ENCODE measurements at places on chromosomes 2 and 18.

GRCh38 chr2:95069465-95069864, 44.0 kb downstream of the MAL start:
- DNase-seq, result no peak

GRCh38 chr2:152106464-152106863, 7.6 kb upstream of the CACNB4 start:
- no peak for DNase-seq

DNA sequence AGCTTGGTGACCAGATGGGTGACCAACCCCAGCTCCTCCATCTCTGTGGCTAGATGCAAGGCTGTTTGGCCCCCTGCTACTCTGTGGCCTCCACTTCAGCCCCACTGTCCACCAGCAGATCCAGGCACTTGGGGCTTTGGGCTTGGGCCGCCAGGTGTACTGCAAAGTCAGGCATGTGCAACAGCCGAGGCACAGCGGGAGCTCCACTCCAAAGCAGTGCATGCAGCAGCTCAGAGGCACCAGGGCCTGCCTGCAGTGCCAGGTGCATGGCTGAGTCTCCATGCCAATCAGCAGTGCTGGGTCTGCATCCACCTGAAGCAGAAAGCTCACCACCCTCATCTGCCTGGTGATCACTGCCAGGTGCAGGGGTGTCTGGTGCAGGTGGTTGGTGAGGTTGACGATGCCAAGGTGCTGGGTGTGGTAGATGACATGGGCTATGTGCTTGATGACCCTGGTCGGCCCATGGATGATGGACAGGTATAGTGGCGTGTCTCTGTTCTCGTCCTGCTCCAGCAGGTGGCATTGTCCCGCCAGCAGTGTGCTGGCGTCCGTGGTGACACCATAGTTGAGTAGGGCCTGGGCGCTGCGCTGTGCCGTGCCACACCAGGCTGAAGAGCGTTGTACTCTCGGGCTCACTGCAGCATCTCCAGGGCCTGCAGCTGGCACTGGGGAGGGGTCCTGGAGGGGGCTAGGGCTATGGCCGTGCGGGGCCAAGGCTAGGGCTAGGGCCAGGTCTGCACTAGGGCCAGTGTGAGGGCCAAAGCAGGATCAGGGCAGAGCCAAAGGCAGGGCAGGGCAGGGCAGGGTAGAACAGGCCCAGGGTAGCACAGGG, 1.0 kb upstream of the ANKRD62 start:
- no peak for DNase-seq

GRCh38 chr2:100817388-100817985, 2.5 kb upstream of the NPAS2 start:
- no peak for DNase-seq

DNA sequence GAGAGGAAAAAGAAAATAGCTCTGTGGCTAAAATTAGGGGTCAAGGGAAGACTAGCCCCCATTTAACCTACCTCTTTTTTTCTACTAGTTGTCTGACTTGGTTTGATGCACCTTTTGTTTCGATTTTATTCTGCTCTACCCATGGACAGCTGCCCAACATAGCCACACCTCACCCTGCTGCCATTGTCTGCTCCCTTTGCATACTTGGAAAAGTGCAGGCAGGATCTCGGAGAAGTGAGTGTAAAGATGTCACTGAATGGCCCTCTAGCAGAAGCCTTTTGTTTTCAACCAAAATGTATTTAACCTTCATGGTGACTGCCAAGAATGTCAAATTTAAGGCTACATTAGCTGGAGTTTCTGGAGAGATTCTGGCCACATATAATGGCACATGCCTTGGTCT, 62.9 kb downstream of the SETBP1 start:
- DNase-seq, result no peak

DNA sequence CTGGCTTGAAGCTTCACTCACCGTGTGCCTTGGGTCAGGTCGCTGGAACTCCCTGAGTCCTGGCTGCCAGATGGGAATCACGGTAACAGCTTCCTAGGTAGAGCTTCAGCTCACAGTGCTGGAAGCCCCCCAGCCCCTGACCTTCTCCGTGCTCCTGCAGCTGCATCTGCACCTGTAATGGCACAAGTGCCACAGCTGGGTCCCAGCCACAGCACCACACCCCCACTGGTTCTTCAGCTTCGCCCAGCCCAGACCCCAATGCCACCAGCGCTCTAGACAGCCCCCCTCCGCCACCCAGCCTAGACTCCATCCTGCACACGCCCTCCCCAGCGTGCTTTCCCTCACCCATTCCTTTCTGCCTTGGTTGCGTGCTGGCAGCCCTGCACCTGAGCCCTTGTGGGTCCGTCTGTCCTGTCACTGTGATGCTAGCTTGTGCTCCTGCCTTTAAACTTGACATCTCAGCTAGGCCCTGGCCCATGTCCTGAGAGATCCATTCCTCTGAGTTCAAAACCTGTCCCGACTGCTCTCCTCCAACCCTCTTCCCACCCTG, 7.6 kb upstream of the ESPNL start:
- DNase-seq, result no peak
